IMR-90 (cell line): ENCODE measurements at places on chromosomes 7 and 10.

DNA sequence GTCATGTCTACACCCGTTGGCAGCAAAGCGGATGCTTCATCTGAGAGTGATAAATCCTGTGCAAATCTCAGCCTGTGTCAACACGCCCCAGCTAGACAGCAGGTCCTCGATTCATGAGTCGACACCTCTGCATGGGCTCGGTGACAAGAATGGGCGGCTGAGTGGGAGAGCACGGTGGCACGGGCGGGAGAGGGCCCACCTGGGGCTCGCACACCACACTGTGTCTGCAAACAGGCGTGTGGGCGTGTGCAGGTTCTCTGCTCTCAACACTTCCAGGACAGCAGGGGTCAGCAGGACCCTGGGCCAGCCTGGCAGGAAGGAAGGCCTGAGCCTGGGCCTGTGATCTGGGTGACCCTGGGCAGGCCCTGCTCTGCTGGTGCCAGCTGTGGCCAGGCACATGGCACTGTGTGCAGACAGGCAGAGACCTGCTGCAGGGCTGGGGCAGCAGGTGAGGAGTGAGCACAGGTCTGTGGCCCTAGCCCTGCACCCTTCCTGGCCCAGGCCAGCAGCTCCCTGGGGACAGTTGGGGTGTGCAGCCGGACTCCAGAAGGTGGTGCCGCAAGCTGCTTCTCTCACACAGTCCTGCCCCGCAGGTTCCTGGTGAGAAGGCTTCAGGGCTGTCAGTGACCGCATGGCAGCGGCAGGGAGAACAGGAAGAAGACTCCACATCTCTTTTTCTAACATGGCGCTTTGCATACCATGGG, 216.4 kb downstream of the ELFN1 start:
- no peak for DNase-seq
- H3K36me3 ChIP-seq, result peaks cover 8% of the 10 kb centered on the region
- peaks cover 19% of the 10 kb centered on the region for H3K4me1 ChIP-seq
- H3K27ac ChIP-seq, result no peak overlapping the region
- no peaks in the 10 kb centered on the region for H3K27me3 ChIP-seq

GRCh38 chr10:114706458-114707055, 48.5 kb upstream of the ABLIM1 start:
- H3K27ac ChIP-seq, result no peak overlapping the region
- DNase-seq, result no peak
- no peaks in the 10 kb centered on the region; the same call in 1 of the 2 replicates for H3K27me3 ChIP-seq
- no peaks in the 10 kb centered on the region for H3K36me3 ChIP-seq
- no peak overlapping the region for H3K4me3 ChIP-seq

DNA sequence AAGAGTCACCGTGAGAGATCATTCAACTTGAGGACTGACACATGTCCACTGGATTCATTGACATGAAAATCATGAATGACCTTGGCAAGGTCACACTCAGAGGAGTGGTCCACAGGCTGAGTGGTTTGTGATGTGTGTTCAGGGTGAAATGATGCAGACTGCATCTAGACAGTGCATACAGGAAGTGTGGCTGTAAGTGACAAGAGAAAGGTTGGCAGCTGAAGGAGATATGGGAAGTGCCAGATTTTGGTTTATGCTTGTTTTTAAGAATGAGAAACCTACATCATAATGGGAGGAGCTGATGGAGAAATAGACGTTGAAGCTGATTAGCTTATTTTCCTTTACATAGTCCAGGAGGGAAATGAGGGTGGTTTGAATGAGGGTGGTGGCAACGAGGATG, 64.8 kb upstream of the VIPR2 start:
- DNase-seq, result no peak
- H3K4me1 ChIP-seq, result no peaks in the 10 kb centered on the region
- H3K36me3 ChIP-seq, result no peaks in the 10 kb centered on the region
- no peak overlapping the region for H3K27ac ChIP-seq

DNA sequence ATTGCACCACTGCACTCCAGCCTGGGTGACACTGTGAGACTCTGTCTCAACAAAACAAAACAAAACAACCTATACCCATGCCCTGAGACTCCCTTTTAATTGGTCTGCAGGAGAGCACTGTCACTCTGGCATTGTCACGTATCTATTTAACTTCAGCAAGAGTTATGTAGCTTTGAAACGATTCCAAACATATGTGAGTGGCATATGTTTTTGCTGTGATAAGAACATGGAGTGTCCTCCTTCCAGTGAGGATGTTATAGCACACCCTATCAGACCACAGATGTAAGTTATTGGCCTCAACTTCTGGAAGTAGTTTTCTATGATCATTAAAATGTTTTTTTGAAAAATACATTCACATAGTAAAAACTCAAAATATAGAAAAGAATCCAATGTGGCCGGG, 15.5 kb upstream of the DNAJC12 start:
- no peak for DNase-seq
- H3K4me3 ChIP-seq, result no peak overlapping the region
- no peaks in the 10 kb centered on the region for H3K4me1 ChIP-seq

GRCh38 chr7:824081-824480, 8.2 kb upstream of the SUN1 start:
- no peaks in the 10 kb centered on the region for H3K27me3 ChIP-seq
- H3K27ac ChIP-seq, result no peak overlapping the region
- H3K4me3 ChIP-seq, result no peak overlapping the region
- H3K36me3 ChIP-seq, result peaks cover 3% of the 10 kb centered on the region

DNA sequence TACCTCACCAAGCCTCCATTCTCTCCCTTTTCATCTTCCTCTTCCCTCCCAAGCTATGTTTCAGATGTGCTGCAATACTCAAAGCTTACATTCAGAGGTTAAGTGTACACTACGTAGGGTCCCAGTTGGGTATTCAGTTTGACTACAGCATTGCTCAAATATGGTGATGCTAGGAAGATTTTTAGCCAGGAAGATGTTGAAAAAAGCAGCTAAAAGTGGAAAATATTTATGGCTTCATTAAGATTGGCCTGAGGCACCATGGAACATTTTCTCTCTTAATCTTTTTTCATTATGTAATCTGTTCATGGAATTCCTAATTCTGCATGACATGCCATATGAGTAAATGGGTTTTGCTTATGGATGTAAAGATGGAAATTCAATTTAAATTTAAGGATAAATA, 72.0 kb upstream of the ABCB5 start:
- H3K4me3 ChIP-seq, result no peak overlapping the region
- H3K4me1 ChIP-seq, result no peaks in the 10 kb centered on the region
- no peak for DNase-seq
